ENCODE measurements at places on chromosomes 5 and 9. TPM values are rescaled to one million over a fixed set of nuclear protein-coding genes. Genes with fewer than 3 reads are reported as not detected.

DNA sequence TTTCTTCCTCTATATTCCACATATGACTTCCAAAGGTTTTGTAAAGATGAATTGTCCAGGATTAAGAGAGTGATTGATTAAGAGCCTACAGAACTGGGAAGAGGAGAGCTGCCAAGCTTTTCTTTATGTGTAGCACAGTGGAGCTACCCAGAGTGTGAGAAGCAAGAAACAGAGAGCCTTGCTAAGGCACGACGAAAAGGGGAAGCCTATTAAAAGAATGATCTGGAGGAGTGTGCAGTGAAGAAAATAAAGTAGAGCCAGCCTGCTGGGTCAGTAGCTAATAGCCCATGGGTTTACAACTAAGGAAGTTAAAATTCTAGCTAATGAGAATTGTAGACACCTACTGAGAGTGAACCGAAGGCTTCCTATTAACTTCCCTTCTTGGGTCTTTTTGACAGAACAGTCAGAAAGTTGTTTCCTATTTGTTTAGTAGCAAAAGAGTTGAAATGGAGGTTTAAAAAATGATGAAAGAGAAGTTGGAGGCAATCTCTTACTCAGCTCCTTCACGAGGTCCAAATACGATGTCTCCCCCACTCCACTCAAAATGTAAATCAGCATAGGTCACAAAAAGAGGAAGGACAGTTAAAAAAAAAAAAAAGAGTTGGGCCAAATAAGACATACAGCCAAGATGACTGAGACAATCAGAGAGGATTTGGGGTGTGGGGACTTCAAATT, 957 bp upstream of the PRR16 start:
- H3K27ac ChIP-seq: peak overlapping the region; percentile 83
- H3K4me1 ChIP-seq: peaks cover 23% of the 10 kb centered on the region
- no peak for DNase-seq
- peak overlapping the region; percentile 93 for H3K4me3 ChIP-seq
- no peaks in the 10 kb centered on the region for H3K27me3 ChIP-seq

CDH12 gene
- not detected for total RNA-seq

GRCh38 chr5:122056913-122057312, 21.1 kb downstream of the LOX start:
- no peak overlapping the region for H3K4me3 ChIP-seq
- DNase-seq: no peak
- no peaks in the 10 kb centered on the region for H3K4me1 ChIP-seq
- no peaks in the 10 kb centered on the region for H3K27me3 ChIP-seq
- H3K36me3 ChIP-seq: no peaks in the 10 kb centered on the region

- H3K4me3 ChIP-seq: no peak overlapping the region
- H3K36me3 ChIP-seq: no peaks in the 10 kb centered on the region
- no peak for DNase-seq
- no peak overlapping the region for H3K27ac ChIP-seq
- no peaks in the 10 kb centered on the region for H3K4me1 ChIP-seq
Measured at GRCh38 chr5:127839072-127839471, 135.9 kb downstream of the CCDC192 start.

DNA sequence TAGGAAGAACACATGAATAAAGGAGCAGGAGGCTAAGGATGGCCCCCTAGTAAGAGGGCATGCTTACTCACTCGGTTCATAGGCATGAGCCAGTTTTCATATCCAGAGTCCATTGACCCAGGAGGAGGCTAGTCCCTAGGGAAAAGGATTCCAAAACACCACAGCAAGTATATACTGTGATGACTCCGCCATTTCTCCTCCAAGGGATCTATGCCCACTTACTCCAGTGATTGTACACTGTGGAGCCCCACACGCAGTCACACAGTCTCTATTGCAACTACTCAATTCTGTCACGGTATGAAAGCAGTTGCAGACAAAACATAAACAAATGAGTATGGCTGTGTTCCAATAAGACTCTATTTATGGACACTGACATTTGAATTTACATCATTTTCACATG, 117.7 kb upstream of the ALDH1B1 start:
- no peaks in the 10 kb centered on the region for H3K27me3 ChIP-seq
- DNase-seq: no peak
- no peak overlapping the region for H3K4me3 ChIP-seq
- no peaks in the 10 kb centered on the region for H3K36me3 ChIP-seq

SHROOM1 gene
- 15.4 TPM for total RNA-seq

- H3K4me1 ChIP-seq: no peaks in the 10 kb centered on the region
- H3K27ac ChIP-seq: no peak overlapping the region
- no peaks in the 10 kb centered on the region for H3K36me3 ChIP-seq
- no peak for DNase-seq
- H3K27me3 ChIP-seq: no peaks in the 10 kb centered on the region
Measured at GRCh38 chr5:129554134-129554904, 94.2 kb downstream of the ADAMTS19 start.

GRCh38 chr5:122107016-122107415, 22.3 kb upstream of the ZNF474 start:
- H3K27me3 ChIP-seq: no peaks in the 10 kb centered on the region
- no peak for DNase-seq
- no peaks in the 10 kb centered on the region for H3K36me3 ChIP-seq
- H3K4me3 ChIP-seq: no peak overlapping the region

GRCh38 chr9:7862170-7862569, 62.6 kb upstream of the DMAC1 start:
- no peak for DNase-seq
- H3K4me3 ChIP-seq: no peak overlapping the region
- no peak overlapping the region for H3K27ac ChIP-seq
- H3K4me1 ChIP-seq: no peaks in the 10 kb centered on the region

DNA sequence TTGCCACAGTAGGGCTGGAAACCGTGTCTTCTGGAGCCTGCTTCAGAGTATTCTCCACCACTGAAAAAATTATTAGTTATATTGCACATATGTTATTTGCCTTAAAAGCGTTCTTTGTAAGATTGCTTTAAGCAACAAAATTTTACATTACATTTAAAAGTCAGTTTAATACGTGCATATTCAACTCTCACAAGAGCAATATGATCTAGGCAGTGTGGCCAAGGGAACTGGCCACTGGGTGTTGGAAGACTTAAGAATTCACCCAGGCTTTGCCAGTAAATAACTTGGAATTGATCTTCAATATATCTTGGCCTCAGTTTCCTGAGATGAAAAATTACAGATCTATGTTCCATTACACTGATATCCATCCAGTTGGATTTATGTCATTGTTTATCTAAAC, 694.4 kb downstream of the EFNA5 start:
- DNase-seq: no peak
- no peak overlapping the region for H3K4me3 ChIP-seq
- H3K4me1 ChIP-seq: no peaks in the 10 kb centered on the region
- no peak overlapping the region for H3K27ac ChIP-seq
- H3K27me3 ChIP-seq: no peaks in the 10 kb centered on the region

DNA sequence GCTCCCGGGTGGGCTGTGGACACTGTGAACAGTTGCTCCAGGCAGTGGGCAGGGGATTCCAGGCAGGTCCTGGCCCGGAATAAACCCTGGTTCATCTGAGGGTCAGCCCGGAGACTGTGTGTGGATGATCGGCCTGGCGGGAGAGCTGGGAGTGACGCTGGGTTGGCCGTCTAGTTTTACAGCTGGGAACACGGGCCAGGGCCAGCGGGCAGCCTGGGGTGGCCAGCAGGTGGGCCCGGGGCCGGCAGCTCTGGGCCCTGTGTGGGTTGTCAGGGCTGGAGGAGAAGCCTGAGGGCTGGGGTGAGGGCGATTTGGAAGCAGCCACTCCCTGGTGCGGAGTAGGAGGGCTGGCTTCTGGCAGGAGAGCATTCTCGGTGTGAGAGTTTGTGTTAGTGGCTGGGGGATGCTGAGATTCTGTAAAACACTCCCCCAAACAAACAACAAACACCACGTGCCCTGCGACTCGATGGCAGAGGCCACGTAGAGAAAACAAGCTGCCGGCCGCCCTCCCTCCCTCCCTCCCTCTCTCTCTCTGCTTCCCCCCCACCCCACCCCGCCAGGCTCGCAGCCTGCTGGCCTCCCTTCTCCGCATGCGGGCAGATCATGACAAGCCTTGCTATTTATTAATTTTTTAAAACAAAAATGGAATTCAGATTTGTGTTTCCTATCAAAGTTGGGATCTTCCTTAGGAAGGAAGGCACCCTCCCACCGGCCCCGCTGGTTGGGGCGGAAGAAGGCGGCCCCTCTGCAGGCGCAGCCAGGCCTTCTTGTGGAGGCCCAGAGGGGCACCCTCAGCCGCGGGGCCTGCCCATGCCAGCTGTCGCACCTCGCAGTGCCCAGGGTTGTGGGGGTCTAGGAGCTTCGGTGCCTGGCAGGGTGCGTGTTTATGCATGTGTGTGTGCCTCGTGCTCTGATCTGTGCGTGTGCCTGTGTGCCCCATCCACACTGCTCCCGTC, 49.5 kb downstream of the RXRA start:
- no peaks in the 10 kb centered on the region for H3K36me3 ChIP-seq
- peak overlapping the region; percentile 46 for H3K4me3 ChIP-seq
- H3K4me1 ChIP-seq: peaks cover 69% of the 10 kb centered on the region
- no peaks in the 10 kb centered on the region for H3K27me3 ChIP-seq

PCDHGC5 gene
- total RNA-seq: 6.9 TPM

GRCh38 chr5:53194086-53194485, 84.5 kb upstream of the MOCS2 start:
- no peaks in the 10 kb centered on the region for H3K36me3 ChIP-seq
- H3K4me3 ChIP-seq: no peak overlapping the region
- no peak for DNase-seq
- no peaks in the 10 kb centered on the region for H3K4me1 ChIP-seq
- no peaks in the 10 kb centered on the region for H3K27me3 ChIP-seq

DNA sequence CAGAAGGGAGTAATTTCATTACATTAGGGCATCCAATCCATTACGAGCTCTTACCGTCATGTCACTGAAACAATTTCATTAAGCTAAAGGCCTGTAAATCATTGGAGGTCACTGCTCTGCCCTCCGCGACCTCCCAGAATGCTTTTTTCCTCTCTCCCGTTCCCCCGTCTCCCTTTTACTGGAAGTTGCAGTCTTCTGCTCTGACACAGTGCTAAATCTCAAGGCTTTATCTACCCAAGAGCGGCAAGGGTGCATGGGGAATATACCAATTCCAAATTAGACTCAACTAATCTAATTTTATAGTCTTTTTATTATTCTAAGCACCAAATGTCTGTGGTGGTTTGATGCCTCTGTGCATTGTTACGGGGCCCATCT, 265.7 kb upstream of the PANK3 start:
- H3K27ac ChIP-seq: no peak overlapping the region
- H3K36me3 ChIP-seq: no peaks in the 10 kb centered on the region
- no peak for DNase-seq
- no peaks in the 10 kb centered on the region for H3K27me3 ChIP-seq
- H3K4me3 ChIP-seq: no peak overlapping the region
- H3K4me1 ChIP-seq: peaks cover 15% of the 10 kb centered on the region

DNA sequence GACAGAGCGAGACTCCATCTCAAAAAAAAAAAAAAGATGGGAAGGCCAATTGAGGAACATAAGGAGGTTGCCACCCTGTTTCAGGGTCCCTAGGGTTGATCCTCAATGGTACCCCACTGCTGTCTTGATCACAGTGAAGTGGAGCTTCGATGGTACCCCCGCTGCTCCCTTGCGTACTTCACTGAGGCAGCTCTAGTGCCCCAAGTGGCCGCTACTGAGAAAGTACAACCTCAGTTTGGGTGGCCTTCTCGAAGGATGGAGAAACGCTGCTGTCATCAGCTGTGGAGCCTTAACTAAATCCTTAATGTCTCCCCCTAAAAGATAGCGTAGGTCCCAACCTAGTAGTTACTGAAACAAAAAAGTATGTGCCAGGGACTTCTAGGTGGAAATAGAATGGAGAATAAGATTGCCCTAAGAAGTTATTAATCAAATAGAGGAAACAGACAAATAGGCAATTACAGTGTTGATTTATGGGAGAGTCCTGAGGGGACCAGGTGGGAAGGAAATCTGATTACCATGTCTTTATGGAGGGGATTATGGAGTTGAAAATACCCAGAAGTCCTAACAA, 6.3 kb downstream of the TESK1 start:
- no peaks in the 10 kb centered on the region for H3K27me3 ChIP-seq
- peaks cover 24% of the 10 kb centered on the region for H3K36me3 ChIP-seq
- no peak for DNase-seq
- H3K4me3 ChIP-seq: no peak overlapping the region

IFNA1 gene
- not detected for total RNA-seq

DNA sequence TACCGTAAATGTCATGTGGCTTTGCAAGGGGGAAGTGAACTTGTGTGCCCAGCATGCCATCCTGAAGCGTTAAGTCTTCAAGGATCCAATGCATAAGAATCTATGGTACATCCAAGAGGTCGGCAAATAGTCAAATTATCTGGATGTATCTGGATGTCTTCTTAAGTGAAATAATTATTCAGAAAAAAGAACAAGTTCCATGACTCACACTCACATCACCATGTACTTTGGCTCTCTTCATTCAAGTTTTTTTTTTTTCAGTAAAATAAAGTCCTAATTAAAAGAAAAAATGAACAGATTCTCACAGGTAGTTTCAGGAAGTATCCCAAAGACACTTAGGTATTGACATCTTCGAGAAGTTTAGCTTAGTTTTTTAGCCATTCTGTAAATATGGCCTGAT, 62.7 kb upstream of the MEGF10 start:
- H3K4me1 ChIP-seq: no peaks in the 10 kb centered on the region
- no peak overlapping the region for H3K27ac ChIP-seq
- H3K4me3 ChIP-seq: no peak overlapping the region
- H3K36me3 ChIP-seq: no peaks in the 10 kb centered on the region
- no peak for DNase-seq

DNA sequence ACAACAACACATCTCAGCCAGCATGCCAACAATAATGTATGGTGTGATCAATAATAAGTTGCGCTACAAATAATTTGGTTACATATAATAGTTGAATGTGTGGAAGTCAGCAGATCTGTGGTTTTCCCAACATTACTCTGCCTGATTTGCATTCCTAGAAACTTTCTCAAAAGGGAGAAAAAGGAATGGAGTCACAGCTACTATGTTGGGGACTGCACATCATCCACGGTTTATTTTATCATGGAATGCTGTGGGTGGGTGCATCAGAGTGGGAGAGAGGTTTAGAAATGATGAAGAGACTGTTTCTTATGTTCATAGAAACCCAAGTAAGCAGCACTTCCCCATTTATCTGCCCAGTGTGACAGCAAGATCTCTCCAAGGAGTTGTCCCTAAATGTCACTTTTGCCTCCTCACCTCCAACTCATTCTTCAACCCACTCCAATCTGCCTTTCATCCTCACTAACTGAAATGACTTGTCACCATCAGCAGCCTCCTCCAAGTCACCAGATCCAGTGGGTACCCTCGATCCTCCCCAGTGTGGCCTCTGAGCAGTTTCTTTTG, 2.8 kb upstream of the SPOCK1 start:
- no peaks in the 10 kb centered on the region for H3K27me3 ChIP-seq
- H3K27ac ChIP-seq: no peak overlapping the region
- no peak overlapping the region for H3K4me3 ChIP-seq
